ENCODE measurements at places on chromosomes 3 and 15.

DNA sequence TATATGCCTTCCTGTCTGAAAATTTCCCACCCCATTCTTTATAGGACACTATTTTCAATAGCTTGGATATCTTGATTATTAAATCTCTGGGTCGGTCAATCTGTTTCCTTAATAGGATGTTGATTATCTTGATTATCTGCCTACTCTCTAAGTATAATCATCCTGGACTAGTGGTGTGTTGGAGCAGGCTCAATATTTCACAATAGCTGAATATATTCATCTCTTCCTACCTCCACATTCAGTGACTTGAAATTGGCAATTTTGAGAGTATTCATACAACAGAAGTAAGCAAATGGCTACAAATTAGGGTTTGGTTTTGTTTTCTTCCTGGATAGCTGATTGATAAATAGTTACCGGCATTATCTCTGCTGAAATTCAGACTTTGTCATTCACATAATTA, 1162.6 kb downstream of the ROBO1 start:
- no peak for DNase-seq

DNA sequence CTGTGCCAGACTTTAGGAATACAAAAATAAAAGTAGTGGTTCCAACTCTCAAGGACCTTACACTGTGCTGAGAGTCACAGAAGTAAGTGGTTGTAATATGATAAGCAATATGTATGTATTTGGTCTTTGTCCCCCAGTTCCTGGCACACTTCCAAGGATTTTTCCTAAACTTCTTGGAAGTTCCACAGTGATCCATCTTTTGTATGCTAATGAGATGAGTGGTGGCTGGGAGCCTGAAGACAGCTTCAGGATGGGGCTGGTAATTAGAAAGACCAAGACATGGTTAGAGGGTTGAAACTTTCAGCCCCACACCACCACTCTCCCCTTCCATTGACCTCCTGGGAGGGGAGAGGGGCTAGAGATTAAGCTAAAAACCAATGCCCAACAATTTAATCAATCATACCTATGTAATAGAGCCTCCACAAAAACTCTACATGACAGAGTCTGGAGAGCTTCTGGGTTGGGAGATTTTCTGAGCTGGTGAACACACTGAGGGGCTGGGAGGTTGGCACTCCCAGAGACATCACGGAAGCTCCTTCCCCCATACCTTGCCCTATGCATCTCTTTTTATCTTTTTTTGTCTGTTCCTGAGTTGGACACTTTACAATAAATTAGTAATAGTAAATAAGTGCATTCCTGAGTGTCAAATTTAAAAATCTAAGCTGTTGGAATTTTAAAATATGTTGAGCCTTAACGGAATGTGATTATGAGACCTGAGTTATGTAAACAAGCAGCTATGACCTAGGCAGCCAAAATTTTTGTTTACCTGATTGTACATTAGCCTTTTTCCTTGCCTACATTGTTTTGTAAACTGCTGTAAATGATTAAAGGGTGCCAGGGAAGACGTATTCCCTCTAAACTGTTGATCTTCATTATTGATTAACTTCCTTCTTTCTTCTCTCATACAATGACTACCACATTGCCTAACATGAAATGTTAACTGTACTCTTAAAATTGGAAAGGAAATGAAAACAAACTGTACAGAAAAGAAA, 24.3 kb downstream of the CD200R1L start:
- peak; percentile 32 for DNase-seq

DNA sequence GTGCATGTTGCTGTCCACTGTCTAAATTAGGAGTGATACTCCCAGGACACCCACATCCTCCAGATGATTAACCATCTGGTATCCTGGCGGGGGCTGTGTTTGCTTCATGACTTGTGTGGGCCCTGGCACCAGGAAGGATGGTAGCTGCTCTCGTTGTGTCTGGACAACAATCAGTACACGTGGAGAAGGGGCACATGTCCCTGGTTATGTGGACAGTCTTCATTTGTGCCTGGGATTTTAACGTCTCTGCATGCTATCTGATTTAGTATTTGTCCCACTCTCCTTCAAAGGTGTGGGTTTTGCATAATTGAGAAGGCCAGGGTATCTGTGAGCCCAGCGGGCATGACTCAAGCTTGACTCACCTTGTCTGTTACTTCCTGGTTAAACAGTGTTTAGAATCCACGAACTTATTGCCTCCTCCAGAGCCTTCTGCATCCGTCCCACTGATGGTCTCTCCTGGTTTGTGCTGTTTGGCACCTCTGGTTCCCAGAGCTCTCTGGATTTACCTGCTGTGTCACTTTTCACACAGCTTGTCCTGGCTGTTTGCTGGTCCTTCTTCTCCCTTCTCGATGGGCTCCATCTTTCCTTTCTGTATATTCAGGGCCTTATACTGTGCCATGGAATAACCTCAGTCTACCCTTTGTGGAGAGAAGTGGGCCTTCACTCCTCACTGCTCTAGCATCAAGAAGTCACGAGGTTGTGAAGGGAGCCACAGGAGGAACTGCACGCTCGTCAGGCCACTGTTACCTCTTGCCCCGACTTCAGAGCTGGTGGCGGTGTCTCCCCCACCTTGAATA, 32.5 kb downstream of the ARNT2 start:
- peak; percentile 88 for DNase-seq

GRCh38 chr3:46971151-46971550, 5.4 kb downstream of the CCDC12 start:
- no peak for DNase-seq

DNA sequence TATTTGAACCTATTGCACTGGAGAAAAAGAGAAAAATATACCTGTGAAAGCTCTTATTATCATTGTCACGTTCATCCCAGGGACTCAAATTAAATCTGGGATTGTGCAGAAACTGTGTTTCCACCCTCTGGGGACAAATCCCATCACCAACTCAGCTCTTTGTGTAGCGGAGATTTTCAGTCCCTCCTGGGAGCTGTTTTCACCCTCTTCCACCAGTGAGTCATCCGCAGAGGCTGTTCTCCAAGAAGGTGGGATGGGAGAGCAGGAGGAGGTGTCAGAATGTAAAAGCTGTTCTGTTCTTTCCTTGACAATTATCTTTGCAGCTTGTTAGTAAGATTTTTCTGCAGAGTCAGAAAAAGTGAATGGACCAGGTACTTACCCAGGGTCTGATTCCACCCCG, 28.0 kb downstream of the SV2B start:
- DNase-seq, result no peak

- DNase-seq, result peak; percentile 63
These were observed 1099.5 kb downstream of the ROBO1 start for GRCh38 chr3:78668302-78668701.

GRCh38 chr3:172516318-172517214, 6.7 kb downstream of the TNFSF10 start:
- DNase-seq, result no peak

DNA sequence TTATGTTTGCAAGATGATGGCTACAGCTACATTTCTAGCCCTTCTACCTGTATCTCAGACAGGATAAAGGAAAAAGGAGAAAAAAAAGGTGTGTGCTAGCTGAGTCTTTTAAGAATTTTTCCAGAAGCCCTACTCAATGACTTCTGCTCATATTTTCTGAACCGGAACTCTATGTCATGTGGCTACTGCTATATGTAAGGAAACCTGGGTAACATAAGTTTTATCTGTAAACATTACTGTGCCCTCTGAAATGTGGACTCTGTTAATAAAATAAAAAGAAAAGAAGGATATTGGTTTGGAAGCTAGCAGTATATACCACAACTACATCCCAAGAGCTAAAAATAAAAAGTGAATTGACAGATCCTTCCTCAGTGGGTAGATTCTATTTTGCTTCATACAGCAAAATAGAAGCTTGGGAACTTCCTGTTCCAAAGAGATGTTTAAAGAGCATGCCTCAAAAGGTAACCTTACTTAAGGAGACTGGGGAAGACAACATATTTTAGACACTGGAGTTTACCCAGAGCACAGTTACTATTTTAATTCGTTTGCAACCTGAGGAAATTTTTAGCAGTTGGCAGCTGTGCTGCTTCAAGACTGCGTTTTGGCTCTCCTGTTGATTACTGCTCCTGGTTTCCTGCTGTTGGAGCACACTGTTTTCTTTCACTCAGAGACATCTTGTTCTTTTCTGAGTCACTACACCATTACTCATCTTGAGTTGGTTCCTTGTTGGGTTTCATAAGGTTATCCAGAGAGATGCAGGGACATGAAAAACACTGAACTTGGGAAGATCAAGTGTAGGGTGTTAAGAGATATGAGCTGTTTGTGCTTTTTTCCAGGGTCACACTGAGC, 280.7 kb downstream of the NFKBIZ start:
- peak; percentile 34 for DNase-seq

- DNase-seq, result peak; percentile 48
These were observed 44.5 kb downstream of the CCR1 start for GRCh38 chr3:46163556-46164041.

GRCh38 chr3:70127192-70127591, 127.7 kb downstream of the SAMMSON start:
- no peak for DNase-seq

- DNase-seq, result no peak
These were observed 295.9 kb upstream of the UBE2E2 start for GRCh38 chr3:22907161-22907780.

DNA sequence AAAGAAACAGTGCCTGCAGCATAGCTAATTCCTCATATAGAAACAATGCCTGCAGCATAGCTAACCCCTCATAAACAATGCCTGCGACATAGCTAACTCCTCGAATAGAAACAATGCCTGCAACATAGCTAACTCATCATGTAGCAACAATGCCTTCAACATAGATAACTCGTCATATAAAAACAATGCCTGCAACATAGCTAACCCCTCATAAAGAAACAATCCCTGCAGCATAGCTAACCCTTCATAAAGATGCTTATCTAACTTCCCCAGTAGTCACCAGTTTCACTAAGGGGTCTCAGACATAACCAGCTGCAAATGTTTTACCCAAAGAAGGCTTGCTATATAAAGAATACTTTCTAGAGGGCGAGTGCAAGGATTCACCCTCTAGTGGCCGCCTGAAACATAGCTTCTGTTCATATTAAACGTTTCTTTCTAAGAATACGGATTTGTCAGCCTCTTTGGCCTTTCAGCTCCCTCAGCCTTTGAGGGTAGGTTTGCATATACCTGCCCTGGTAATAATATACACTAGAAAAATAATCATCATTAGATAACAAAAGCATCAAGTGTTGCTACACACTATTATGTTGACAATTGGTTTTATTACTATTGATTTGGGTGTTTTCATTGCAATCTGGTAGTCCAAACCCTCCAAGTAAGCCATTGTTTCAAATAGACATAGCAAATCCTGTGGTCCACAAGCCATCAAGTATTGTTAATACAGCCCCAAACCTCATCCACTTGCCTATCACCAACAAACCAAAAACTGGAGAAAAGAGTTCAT, 44.4 kb upstream of the FAN1 start:
- no peak for DNase-seq

GRCh38 chr15:93519599-93519998, 430.6 kb upstream of the RGMA start:
- DNase-seq, result no peak

DNA sequence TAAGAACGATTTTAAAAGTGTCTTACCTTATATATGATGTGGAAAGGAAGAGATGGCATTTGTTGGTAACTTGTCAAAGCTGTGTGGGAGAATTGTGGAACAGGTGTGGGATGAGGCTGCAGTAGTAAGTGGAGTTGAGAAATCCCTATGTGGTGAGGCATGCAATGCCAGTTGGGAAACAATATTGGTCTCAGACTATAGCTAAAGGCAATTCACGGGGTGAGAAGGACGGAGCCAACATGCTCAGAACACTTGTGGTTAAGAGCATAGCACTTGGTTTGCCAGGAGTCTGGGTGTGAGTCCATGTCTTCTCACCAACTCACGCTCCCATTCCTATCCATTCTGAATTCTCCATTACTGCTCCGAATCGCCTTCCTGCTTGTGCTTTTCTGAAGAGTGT, 615.6 kb upstream of the ADAMTS9 start:
- no peak for DNase-seq
